Panc1 (cell line): ENCODE measurements at places on chromosomes 4 and X. TPM values are rescaled to one million over a fixed set of nuclear protein-coding genes. Genes with fewer than 3 reads are reported as not detected.

Gene NDNF
- total RNA-seq, result 0.10 TPM

DNA sequence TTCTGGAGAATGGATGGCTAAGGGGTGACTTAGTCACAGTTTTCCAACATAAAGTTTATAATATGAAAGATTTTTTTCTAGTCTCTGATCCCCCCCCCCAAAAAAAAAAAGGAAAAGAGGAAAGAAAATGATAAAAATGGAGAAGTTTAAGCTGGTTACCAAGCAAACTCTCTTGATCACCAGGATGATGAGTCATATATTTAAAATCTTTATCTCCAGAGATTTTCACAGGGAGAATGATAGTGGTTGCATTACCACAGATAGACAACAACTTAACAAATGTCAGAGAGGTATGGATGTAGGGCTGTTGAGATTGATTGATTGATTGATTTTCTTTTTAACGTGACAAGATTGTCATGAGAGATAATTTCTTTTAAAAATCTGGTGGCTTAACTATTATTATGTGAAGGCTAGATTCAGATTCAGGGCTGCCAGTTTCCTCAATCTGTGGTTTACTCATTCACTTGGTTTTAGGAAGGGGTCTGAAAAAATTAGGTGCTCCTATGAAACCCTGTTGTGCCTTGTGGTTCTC, 13.3 kb upstream of the TEX13C start:
- no peak overlapping the region for H3K27ac ChIP-seq
- H3K4me1 ChIP-seq, result no peaks in the 10 kb centered on the region
- no peak for DNase-seq
- H3K27me3 ChIP-seq, result no peaks in the 10 kb centered on the region
- H3K4me3 ChIP-seq, result no peak overlapping the region
- H3K36me3 ChIP-seq, result no peaks in the 10 kb centered on the region

DNA sequence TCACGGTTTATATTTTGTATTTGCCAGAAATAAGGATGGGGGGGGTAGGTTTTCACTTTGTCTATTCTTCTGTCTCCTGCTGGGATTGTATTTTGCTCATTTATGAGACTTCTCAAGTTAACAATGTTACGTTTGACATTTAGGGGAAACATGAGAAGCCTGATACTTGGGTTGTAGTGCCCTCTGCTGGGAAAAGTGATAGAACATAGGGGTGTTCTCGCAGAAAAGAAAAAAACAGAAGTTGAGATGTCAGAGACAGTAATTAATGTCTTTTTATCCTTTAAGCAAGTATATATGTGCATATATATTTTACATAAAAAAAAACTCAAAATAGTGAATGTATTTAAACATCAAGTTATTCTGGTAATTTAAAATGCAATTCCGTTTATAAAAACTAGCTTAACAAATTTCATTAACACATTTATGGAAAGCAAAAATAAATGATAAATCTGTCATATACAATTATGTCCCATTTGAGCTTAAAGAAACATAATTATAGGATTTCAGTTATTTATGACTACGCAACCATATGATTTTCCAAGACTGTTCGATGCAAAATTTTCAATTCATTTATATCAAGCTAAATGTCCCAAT, 46.0 kb upstream of the TMPRSS11F start:
- H3K4me1 ChIP-seq, result no peaks in the 10 kb centered on the region
- no peak overlapping the region for H3K4me3 ChIP-seq
- H3K27me3 ChIP-seq, result no peaks in the 10 kb centered on the region
- no peaks in the 10 kb centered on the region for H3K36me3 ChIP-seq
- DNase-seq, result peak; percentile 25
- no peak overlapping the region for H3K27ac ChIP-seq

GRCh38 chrX:41265615-41266014, 68.3 kb upstream of the DDX3X start:
- no peaks in the 10 kb centered on the region for H3K4me1 ChIP-seq
- H3K27ac ChIP-seq, result no peak overlapping the region

DNA sequence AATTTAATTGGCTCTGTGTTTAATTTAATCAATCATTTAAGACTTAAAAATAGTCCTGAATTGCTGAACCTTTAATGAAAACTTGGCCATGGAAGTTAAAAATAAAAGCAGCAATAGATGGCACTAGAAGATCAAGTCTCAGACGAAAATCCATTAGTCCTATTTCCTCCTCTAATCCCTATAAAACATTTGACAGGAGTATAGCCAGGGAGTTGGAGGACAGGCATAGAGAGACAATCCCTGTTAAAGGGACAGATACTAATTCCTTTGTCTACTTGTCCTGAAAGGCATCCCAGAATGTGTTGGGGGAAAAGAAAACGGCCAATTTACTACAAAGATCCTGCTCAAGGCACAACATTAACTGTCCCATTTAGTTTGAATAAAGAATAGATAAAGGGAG, 276.3 kb upstream of the TACR3 start:
- no peaks in the 10 kb centered on the region for H3K36me3 ChIP-seq
- peak; percentile 33 for DNase-seq
- H3K4me3 ChIP-seq, result peak overlapping the region; percentile 19; the same call in 1 of the 2 replicates
- peak overlapping the region; percentile 68 for H3K27ac ChIP-seq

DNA sequence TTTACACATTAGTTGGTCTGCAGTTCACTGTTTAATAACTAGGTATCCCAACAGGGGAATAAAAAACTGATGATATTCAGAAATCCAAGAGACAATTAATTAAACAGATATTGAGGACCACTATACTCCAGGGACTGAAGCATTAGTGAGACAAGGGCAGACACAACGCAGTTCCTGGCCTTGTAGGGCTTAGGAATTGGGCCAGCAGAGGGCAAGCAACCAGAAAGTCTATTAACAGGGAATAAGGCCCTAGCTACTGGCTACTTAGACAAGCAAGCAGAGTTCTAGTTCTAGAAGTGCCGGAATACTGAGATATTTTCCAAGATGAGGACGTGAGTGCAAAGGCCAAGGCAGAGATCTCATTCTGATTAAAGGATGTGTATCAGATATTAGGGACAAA, 58.6 kb upstream of the ADGRA3 start:
- H3K27ac ChIP-seq, result no peak overlapping the region
- no peaks in the 10 kb centered on the region for H3K27me3 ChIP-seq
- no peaks in the 10 kb centered on the region for H3K4me1 ChIP-seq
- no peaks in the 10 kb centered on the region; the same call in 1 of the 2 replicates for H3K36me3 ChIP-seq
- no peak overlapping the region for H3K4me3 ChIP-seq

DNA sequence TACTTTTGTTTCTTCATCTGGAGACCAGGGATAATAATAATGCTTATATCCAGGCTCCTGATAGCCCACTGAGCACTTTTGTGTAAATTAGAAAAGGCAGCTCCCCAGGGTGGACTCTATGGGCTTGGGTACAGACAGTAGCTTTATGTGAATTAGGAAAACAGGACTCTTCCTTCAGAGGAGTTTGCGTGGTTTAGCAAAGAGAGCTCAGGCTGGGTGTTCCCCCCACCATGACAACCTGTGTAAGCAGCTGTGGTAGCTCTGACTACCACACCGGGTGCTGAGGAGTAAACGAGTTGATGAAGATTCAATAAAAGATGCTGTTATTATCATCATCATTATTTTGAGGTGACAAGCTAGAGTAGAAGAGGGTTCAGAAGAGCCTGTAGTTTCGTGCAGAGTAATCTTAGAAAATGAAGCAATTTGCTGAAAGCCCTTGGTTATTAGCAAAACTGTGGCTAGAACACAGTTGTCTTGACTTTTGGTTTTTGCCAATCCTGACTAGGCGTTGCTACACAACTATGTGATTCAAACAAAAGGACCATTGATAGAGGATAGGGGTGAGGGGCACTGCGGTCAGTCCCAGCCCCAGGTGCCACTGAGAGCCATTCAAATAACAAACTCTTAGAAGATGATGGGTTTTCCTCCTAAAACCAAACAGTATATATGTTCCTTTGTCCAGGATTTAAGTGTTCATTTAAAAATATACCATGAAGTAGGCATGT, 60.6 kb upstream of the LIMCH1 start:
- H3K4me1 ChIP-seq, result no peaks in the 10 kb centered on the region
- H3K4me3 ChIP-seq, result no peak overlapping the region
- no peaks in the 10 kb centered on the region for H3K36me3 ChIP-seq
- no peak for DNase-seq
- no peaks in the 10 kb centered on the region for H3K27me3 ChIP-seq

DNA sequence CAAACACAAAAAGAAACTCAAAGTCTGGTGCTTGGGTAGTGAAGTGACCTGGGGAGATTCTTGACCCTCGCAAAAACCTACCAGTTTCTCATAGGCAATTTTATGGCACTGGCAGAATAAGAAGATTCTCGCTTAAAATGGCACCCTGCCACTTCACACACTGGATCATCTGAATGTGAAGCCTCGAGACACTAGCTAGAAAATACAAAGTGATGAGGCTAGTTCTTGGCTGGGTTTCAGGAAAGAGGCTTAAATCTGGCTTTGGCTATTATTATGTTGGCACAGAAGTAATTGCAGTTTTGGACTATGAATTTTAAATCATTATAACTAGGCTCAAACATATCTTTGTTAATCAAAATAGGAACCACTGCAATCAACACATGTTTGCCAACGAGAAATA, 634.7 kb upstream of the BOD1L1 start:
- H3K36me3 ChIP-seq, result no peaks in the 10 kb centered on the region
- no peak for DNase-seq
- H3K27me3 ChIP-seq, result no peaks in the 10 kb centered on the region
- H3K4me1 ChIP-seq, result no peaks in the 10 kb centered on the region

DNA sequence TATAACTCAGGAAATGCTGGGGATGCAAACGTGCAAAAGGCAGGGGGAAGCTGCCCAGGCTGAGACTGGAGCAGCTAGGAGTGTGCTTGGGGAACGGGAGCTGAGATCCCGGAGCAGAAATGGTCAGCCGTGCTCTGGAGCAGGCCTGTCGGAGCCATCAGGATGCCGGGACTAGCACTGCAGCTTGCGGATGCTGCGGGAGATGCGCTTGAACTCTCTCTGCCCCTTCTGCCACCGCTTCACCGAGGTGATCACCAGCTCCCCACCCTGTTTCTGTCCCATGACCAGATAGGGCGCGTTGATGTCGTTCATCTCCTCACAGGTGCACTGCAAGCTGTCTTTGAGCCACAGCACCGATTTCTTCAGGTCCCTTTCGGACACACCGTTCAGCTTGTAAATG, 7.6 kb downstream of the SFRP2 start:
- no peak overlapping the region for H3K4me3 ChIP-seq
- H3K36me3 ChIP-seq, result no peaks in the 10 kb centered on the region; the same call in 1 of the 2 replicates
- DNase-seq, result no peak

GRCh38 chr4:152050106-152050505, 289.3 kb upstream of the GATB start:
- no peaks in the 10 kb centered on the region for H3K36me3 ChIP-seq
- no peaks in the 10 kb centered on the region for H3K4me1 ChIP-seq
- no peak overlapping the region for H3K4me3 ChIP-seq
- no peak overlapping the region for H3K27ac ChIP-seq

GRCh38 chr4:177957596-177958360, 515.5 kb upstream of the AGA start:
- H3K27ac ChIP-seq, result no peak overlapping the region
- H3K36me3 ChIP-seq, result no peaks in the 10 kb centered on the region
- DNase-seq, result no peak

GRCh38 chrX:45198706-45199105, 2.0 kb downstream of the DIPK2B start:
- H3K36me3 ChIP-seq, result no peaks in the 10 kb centered on the region
- H3K4me3 ChIP-seq, result no peak overlapping the region
- H3K27me3 ChIP-seq, result peaks cover 2% of the 10 kb centered on the region; the same call in 1 of the 2 replicates
- H3K4me1 ChIP-seq, result no peaks in the 10 kb centered on the region
- H3K27ac ChIP-seq, result no peak overlapping the region

DNA sequence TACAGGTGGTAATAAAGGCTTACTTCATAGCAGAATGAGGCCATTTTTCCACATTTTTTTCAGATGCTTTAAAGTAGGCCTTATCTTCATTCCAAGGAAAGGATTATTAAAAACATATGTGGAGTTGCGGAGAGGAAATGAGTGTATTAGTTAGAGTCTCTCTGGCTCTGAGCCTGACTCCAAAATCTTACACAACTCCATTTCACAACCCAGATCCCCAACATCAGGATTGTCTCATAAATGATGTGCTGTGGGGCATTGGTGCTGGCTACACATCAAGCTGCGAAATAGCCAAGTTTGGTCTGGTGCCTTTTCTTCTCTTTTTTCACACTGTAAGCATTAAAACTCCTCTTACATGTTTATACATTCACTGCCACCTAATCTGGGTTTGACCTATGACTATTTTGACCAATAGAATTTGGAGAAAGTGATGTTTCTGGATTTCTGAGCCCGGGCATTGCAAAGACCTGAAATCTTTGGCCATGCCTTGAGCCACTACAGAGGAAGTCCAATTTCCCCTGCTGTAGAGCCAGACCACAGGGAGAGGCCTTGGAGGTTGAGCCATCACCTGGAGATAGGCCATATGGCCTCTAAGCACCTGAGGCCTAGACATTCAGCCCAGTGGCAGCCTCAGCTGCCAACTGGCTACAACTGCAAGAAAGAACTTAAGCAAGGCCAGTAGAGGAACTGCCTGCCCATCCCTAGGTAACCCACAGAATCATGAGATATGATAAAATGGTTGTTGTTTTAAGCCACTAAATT, 16.7 kb upstream of the SOD3 start:
- no peaks in the 10 kb centered on the region for H3K4me1 ChIP-seq
- H3K27me3 ChIP-seq, result no peaks in the 10 kb centered on the region
- no peak overlapping the region for H3K4me3 ChIP-seq
- H3K27ac ChIP-seq, result no peak overlapping the region
- DNase-seq, result no peak
- H3K36me3 ChIP-seq, result no peaks in the 10 kb centered on the region

GRCh38 chrX:29155286-29155685, 568.0 kb downstream of the IL1RAPL1 start:
- no peaks in the 10 kb centered on the region for H3K36me3 ChIP-seq
- DNase-seq, result no peak
- H3K4me1 ChIP-seq, result no peaks in the 10 kb centered on the region
- H3K4me3 ChIP-seq, result no peak overlapping the region
- no peak overlapping the region for H3K27ac ChIP-seq
- no peaks in the 10 kb centered on the region for H3K27me3 ChIP-seq

GRCh38 chrX:42748067-42748850, 29.7 kb downstream of the PPP1R2C start:
- no peaks in the 10 kb centered on the region for H3K36me3 ChIP-seq
- no peak overlapping the region for H3K27ac ChIP-seq
- no peaks in the 10 kb centered on the region for H3K27me3 ChIP-seq
- no peak overlapping the region for H3K4me3 ChIP-seq

DNA sequence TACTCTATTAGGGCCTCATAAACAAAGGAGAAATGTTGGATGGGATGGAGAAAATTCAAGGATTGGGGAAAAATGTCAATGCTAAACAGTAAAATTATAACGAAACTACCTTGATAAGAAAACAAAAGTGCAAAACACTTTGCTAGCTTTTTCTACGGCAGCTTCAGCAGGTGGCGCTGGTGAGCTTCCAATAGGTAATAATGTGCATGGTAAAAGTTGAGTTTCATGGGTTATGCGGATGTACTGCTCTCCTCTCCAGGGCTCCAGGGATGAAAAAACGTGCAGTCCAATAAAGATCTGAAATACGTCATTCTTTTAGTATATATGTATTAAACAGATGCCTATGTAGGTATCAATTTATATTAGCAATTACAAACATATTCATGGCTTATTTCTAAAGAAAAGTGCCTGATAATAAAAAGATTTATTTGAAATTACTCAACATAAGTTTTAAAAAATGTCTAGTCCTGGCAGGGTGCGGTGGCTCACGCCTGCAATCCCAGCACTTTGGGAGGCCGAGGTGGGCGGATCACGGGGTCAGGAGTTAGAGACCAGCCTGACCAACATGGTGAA, 239.6 kb downstream of the GRXCR1 start:
- no peaks in the 10 kb centered on the region for H3K4me1 ChIP-seq
- no peak overlapping the region for H3K4me3 ChIP-seq
- H3K27me3 ChIP-seq, result no peaks in the 10 kb centered on the region
- no peaks in the 10 kb centered on the region for H3K36me3 ChIP-seq
- no peak overlapping the region for H3K27ac ChIP-seq
